ENCODE measurements at places on chromosomes 13 and 19.

DNA sequence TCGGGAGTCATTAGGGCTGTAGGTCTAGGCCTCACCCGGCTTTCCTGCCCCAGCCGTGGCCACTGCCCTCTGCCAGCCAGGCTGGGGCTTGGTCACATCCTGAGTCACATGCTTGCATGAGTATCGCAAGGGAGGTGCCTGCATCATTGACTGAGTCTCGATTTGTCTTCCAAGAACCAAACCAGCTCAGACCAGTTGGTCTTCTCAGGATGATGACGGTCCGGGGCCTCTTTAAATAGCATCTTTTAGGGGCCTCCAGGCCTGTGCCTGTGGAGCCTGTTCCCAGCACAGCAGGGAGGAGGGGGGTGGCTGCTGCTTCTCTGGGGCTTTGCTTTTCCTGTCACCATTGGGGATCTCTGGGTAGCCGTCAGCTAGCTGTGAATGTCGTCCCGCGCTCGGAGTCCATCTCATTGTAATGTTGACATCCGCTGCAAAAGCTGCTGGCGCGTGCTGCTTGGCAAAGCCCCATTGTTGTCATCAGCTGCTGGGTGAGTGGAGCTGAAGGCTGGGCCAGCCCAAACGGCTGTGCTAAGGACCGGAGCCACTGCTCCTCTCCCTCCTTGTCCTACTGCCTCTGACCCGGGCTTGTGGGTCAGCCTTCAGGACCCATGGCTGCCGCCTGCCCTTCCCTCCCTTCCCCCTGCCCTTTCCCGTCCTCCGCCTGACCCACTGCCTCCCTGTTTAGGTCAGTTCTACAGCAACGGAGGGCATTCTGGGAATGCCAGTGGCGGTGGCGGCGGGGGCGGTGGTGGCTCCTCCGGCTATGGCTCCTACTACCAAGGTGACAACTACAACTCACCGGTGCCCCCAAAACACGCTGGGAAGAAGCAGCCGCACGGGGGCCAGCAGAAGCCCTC is 14.3 kb upstream of the QTRT1 start:
- no peak for DNase-seq

DNA sequence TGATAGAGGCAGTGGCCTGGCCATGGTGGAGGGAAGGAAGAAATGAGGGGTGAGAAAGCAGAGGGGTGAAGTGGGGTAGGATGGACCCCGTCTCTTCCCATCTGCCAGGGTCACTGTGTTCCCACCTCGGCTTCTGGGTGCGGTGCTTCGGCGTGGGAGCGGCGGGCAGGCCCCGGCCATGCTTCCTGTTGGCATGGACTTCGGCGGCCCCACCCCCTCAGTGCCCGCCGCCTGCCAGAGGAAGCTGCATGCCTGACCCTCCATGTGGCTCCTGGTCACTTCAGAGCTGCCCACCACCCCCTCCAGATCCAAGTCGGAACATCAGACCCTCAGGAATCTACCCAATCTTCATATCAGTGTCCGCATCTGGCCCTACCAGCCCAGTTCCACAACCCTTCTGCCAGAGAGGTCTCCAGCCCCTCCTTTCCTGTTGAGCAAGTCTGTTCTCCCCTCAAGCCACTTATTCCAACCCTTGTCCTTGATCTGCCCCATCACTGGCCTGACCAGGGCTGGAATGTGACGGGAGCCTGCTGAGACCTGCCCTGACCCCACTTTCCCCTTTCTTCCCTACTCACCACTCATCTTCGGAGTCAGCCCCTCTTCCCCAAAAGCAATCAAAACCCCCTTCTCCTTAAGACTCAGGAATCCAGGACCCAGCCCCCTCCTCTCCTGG is 1.5 kb downstream of the KCNN4 start:
- DNase-seq: no peak

DNA sequence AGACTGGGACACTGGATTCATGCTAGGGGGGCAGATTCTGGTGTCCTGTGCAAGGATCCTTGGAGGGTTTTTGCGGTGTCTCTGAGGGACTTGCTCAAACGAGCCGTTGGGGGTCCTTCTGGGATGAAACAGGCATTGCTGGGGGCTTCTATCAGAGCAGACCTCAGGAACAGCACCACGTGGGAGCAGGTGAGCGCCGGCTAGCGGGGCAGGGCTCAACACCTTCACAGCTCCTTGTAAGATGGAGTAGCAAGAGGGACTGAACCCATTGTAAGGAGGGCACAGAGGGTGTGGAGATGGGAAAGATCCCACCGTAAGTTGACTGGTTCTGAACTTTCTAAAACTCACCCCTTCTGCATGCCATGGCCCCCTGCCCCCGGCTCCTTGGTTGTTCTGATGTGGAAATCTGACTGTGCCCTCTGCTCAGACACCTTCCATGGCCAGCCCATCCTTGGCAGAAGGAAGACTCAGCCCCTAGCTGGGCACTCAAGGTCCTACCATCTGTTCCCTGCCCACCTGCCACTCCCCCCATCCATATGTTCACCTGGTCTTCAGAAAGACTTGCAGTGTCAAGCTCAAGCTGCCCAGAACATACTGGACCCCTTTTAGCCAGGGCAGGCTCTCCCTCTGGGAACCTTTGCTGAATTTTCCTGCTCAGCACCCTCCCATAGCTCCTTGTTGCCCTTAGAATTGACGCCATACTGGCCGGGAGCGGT is 1.2 kb downstream of the SLC27A1 start:
- no peak for DNase-seq

- DNase-seq: peak; percentile 68
Observed at GRCh38 chr19:10230173-10230860, 814 bp downstream of the S1PR2 start.

DNA sequence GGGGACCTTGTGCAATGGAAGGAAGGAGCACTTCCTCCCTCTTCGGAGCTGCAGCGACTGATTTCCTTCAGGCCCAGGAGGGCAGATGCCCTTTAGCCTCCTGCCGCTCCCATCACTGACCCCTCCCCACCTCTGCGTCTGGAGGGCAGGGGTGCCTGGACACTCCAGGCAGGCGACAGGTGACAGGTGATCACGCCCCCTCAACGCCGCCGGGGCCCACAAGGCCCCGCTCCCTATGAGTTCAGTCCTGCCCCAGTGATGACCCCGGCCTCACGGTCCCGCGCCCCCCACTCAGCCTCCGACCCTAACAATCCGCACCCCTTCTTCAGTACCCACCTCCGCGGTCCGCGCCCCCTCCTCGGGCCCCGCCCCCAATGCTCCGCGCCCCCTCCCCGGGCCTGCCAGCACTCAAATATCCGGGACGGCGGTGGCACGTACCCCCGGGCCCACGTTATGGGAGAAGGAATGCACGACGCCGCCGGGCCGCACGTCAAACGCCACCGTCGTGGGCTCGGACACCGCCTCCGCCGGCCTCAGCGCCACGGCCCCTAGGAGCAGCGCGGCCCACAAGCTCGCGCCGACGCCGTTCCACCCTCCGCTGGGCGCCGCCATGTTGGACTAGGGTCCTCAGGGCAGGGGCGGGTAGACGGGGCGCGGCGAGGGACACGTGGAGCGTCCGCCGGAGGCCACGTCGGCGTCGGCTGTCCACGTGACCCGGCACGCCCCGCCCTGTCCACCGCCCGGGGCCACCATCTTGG is at the start of gene MYDGF:
Gene MYDGF, minus strand, starts transcription at position 620 of the 758 bp plus-strand sequence. Its CDS starts 8 bp downstream, at position 612.
- peak; percentile 98 for DNase-seq

GRCh38 chr13:114066956-114067355 is 65.5 kb downstream of the RASA3 start:
- DNase-seq: no peak

- DNase-seq: no peak
Observed at GRCh38 chr19:44608391-44608821, 5.0 kb upstream of the IGSF23 start.

DNA sequence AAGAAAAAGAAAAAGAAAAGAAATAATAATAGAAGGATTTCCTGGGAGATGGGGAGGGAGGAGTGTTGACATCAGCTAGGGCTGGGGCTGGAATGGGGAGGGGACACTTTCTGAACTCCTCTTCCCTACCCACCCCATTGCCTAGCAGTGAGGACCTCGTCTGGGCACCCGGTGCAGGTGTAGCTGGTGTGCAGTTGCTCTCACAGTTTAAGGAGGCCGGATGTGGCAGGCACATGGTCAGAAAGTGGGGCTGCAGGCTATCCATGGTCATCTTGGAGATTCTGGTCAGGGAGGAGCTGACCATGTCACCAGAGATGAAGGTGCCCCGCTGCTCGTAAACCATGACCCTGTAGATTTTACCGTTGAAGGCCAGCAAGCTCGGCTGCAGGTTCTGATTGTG is 8.5 kb upstream of the TUBB4A start:
- DNase-seq: no peak

- DNase-seq: no peak
Observed at GRCh38 chr19:56174550-56174949, 1.3 kb upstream of the GALP start.

- DNase-seq: no peak
Observed at GRCh38 chr13:75151081-75151643, 330.8 kb downstream of the TBC1D4 start.

GRCh38 chr13:111911754-111912452 is 155.0 kb upstream of the SOX1 start:
- no peak for DNase-seq

DNA sequence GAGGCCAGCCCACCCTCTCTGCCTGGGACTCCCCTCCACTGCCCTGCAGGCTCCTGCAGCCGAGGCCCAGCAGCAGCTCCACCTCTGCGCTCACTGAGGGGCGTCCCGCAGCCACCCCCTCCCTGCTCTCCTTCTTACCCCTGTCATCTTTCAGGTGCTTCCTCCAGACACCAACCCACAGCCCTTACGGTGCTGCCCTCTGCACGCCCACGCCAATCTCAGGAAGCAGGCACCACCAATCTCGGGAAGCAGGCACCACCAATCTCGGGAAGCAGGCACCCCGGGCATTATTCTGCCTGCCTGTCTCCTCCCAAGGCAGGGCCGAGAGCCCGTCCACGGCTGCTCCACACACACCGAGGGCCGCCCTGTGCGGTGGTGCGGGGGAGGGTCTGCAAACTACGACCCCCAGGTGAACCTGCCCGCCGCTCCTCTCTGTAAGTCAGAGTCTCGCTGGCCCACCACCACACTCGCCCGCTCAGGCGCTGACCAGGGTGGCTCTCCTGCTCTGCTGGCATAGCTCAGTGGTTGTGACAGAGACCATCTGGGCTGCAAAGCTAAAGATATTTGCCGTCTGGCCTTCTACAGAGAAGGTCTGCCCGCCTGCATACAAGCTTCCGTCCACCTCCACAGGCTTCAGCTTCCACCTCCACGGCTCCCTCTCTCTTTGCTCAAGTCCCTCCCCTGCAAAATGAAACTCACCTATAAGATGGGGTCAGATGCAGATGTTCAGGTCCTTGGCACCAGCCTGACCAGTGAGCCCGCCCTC is 2.9 kb downstream of the LSM7 start:
- DNase-seq: no peak

DNA sequence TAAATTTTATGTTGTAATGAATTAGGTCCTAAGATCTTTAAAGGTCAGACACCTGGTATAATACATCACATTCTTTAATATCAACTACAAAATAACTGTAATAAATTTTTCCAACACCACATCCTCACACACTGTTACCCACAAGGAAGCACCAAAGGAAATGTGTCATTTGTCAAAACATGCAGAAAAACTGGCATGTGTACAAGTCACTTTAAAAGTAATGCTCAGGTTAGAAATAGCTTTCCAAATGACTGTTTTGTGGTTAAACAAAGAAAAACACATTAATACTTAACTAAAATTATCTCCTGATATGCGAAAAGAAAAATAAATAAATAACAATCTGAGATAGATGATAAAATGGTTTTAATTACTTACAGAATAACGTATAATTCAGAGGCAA is 74.7 kb downstream of the MZT1 start:
- DNase-seq: no peak

Measured in activated T-cell treated with anti-CD3 and anti-CD28 coated beads, Interleukin-2, amount 50 U/mL, for 72 hours (primary cell).